ENCODE measurements at places on chromosomes 16 and 17. TPM values are rescaled to one million over a fixed set of nuclear protein-coding genes. Genes with fewer than 3 reads are reported as not detected.

The RPTOR gene
- total RNA-seq: 37.0 TPM

GRCh38 chr16:25823891-25824290, 132.1 kb downstream of the HS3ST4 start:
- H3K36me3 ChIP-seq: no peaks in the 10 kb centered on the region
- no peak for DNase-seq
- no peaks in the 10 kb centered on the region for H3K27me3 ChIP-seq

GRCh38 chr17:48095611-48096010, 5.7 kb downstream of the CBX1 start:
- no peak for DNase-seq
- no peak overlapping the region for H3K4me3 ChIP-seq

- no peak overlapping the region for H3K4me3 ChIP-seq
- H3K27ac ChIP-seq: no peak overlapping the region
- no peaks in the 10 kb centered on the region for H3K36me3 ChIP-seq
- H3K4me1 ChIP-seq: no peaks in the 10 kb centered on the region
- no peak for DNase-seq
These were observed 14.7 kb upstream of the KLHL36 start for GRCh38 chr16:84633622-84634021.

- H3K4me3 ChIP-seq: no peak overlapping the region
- peaks cover 9% of the 10 kb centered on the region for H3K36me3 ChIP-seq
- no peak for DNase-seq
- no peak overlapping the region for H3K27ac ChIP-seq
- H3K27me3 ChIP-seq: no peaks in the 10 kb centered on the region
These were observed 6.8 kb downstream of the ZNF771 start for GRCh38 chr16:30414159-30414558.

The SLC5A2 gene
- total RNA-seq: not detected

GRCh38 chr16:71501547-71501946, 12.4 kb upstream of the ZNF19 start:
- H3K27ac ChIP-seq: no peak overlapping the region
- no peaks in the 10 kb centered on the region for H3K27me3 ChIP-seq
- H3K4me3 ChIP-seq: no peak overlapping the region
- no peak for DNase-seq
- no peaks in the 10 kb centered on the region for H3K36me3 ChIP-seq
- no peaks in the 10 kb centered on the region for H3K4me1 ChIP-seq

The SYT17 gene
- total RNA-seq: 1.9 TPM

The TPSD1 gene
- not detected for total RNA-seq

The ZP2 gene
- not detected for total RNA-seq

GRCh38 chr16:68640972-68641371, 4.1 kb upstream of the CDH3 start:
- H3K4me1 ChIP-seq: no peaks in the 10 kb centered on the region
- no peak overlapping the region for H3K27ac ChIP-seq
- H3K4me3 ChIP-seq: no peak overlapping the region
- H3K36me3 ChIP-seq: no peaks in the 10 kb centered on the region

The GPR142 gene
- not detected for total RNA-seq

The MEFV gene
- not detected for total RNA-seq

GRCh38 chr17:6997171-6997570, 1.3 kb downstream of the ALOX12 start:
- peaks cover 16% of the 10 kb centered on the region for H3K36me3 ChIP-seq
- no peak overlapping the region for H3K4me3 ChIP-seq
- no peak overlapping the region for H3K27ac ChIP-seq

DNA sequence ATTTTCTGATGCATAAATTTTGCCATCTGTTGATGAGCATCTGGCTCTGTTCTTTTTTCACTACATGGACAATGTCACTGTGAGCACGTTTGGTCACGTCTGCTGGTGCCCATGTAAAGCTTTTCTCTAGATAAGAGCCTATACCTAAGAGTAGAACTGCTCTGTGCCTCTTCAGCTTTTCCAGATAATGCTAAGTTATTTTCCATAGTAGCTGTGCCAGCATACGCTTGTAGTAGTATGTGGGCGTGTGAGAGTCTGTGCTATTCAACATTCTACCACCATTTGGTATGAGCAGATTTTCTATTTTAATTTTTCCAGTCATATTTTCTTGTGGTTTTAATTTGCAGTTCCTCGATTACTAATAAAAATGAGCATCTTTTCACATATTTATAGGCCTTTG, 33.2 kb downstream of the VPS35L start:
- H3K4me3 ChIP-seq: no peak overlapping the region
- peak overlapping the region; percentile 73 for H3K27ac ChIP-seq
- H3K27me3 ChIP-seq: no peaks in the 10 kb centered on the region
- H3K36me3 ChIP-seq: no peaks in the 10 kb centered on the region
